ENCODE measurements at places on chromosomes 13 and 19.
A peak's percentile ranks its signal among the peaks of the same experiment; 100 is the strongest.

DNA sequence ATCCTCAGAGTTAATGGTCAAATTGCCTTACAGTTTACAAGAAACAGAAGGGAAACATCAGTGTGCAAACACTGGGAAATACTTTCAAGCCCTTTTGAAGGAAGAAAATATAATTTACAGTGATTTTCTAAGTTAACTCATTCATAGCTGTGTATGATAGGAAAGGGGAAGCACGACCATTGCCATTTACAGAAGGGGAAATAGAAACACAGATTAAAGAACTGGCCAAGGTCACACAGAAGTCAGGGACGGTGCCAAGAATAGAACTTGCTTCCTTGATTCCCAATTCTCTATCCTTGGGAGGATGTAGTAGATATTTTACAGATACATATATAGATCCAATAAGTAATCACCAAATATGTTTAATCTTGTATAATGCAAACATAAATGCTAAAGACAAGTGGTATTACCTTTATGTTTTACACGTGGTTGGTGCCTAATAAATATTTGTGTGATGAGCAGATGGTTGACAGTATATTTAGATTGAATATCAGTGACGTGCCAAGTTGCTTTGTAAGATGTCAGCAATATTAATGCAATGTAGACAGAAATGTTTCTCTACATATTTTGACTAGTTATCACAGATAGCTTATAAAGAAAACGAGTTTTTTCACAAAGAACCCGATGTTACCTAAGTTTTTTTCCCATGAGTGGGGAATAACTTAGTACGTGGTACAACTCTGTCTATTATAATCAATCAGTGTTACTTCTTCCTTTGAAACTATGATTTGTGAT is 73.1 kb downstream of the FLT1 start:
- DNase-seq = no peak
- peaks cover 2% of the 10 kb centered on the region for H3K27me3 ChIP-seq
- no peak overlapping the region for H3K4me3 ChIP-seq
- H3K36me3 ChIP-seq = no peaks in the 10 kb centered on the region
- no peaks in the 10 kb centered on the region for H3K4me1 ChIP-seq
- H3K27ac ChIP-seq = no peak overlapping the region

DNA sequence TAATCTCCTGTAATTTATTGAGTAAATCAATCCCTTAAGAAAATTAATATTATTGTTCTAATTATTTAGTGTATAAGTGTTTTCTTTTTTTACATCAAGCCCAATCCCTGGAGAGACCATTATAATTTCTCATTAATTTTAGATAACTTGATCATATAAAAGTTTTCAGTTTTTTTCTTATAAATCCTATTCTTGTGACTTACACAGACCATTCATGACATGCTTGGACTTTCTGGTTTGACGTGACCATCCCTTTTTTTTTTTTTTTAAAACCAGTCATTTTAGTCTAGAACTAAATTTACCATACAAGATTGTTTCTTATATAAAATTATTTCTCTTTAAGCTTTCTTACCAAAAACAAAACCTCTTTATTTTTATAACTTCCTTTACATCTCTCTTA is 5.4 kb upstream of the MTRF1 start:
- no peak for DNase-seq
- H3K27ac ChIP-seq = no peak overlapping the region
- no peaks in the 10 kb centered on the region for H3K36me3 ChIP-seq
- H3K4me1 ChIP-seq = no peaks in the 10 kb centered on the region
- H3K4me3 ChIP-seq = no peak overlapping the region
- H3K27me3 ChIP-seq = no peaks in the 10 kb centered on the region

GRCh38 chr19:19552798-19553197 is 14.7 kb downstream of the CILP2 start:
- no peaks in the 10 kb centered on the region for H3K4me1 ChIP-seq
- peaks cover 7% of the 10 kb centered on the region for H3K27me3 ChIP-seq
- no peaks in the 10 kb centered on the region for H3K36me3 ChIP-seq
- DNase-seq = no peak
- no peak overlapping the region for H3K4me3 ChIP-seq
- no peak overlapping the region for H3K27ac ChIP-seq

GRCh38 chr13:73168953-73169401 is 110.2 kb downstream of the KLF5 start:
- no peak overlapping the region for H3K4me3 ChIP-seq
- H3K36me3 ChIP-seq = no peaks in the 10 kb centered on the region
- H3K27me3 ChIP-seq = no peaks in the 10 kb centered on the region
- peaks cover 58% of the 10 kb centered on the region for H3K4me1 ChIP-seq

GRCh38 chr13:26762745-26763345 is 2.3 kb upstream of the GPR12 start:
- peak; percentile 4 for DNase-seq
- H3K27me3 ChIP-seq = peaks cover 63% of the 10 kb centered on the region
- no peaks in the 10 kb centered on the region for H3K36me3 ChIP-seq
- H3K27ac ChIP-seq = no peak overlapping the region

- H3K27me3 ChIP-seq = no peaks in the 10 kb centered on the region
- no peak overlapping the region for H3K27ac ChIP-seq
- no peak overlapping the region for H3K4me3 ChIP-seq
- no peak for DNase-seq
- H3K36me3 ChIP-seq = peaks cover 49% of the 10 kb centered on the region
These were observed 2.0 kb downstream of the SPACA6 start for GRCh38 chr19:51695088-51695487.

- DNase-seq = peak; percentile 21
- H3K36me3 ChIP-seq = peaks cover 79% of the 10 kb centered on the region
- H3K4me3 ChIP-seq = peak overlapping the region; percentile 79
- H3K4me1 ChIP-seq = peaks cover 40% of the 10 kb centered on the region
- H3K27ac ChIP-seq = peak overlapping the region; percentile 98
These were observed 4.7 kb downstream of the PTBP1 start for GRCh38 chr19:801861-802497.

GRCh38 chr19:42433503-42434260 is 6.5 kb upstream of the LIPE start:
- H3K27ac ChIP-seq = peak overlapping the region; percentile 82
- no peak overlapping the region for H3K4me3 ChIP-seq
- DNase-seq = peak; percentile 90
- H3K4me1 ChIP-seq = peaks cover 13% of the 10 kb centered on the region

DNA sequence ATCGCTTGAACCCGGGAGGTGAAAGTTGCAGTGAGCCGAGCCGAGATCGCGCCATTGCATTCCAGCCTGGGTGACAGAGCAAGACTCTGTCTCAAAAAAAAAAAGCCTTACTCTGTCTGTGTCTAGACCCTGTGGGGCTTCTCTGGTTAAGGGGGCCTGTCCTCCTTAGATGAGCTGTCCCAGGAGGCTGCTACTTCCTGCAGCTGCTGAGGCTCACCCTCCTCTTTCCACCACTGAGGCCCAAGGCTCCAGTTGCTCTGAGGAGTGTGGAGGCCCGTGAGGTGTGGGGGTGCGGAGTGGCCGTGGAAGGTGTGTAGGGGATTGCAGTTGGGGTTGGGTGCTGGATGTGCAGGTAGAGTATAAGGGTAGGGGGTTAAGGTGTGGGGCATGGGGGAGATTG is 22.1 kb upstream of the RASA3 start:
- H3K27ac ChIP-seq = no peak overlapping the region

- no peak overlapping the region for H3K4me3 ChIP-seq
- H3K4me1 ChIP-seq = no peaks in the 10 kb centered on the region
- no peaks in the 10 kb centered on the region for H3K27me3 ChIP-seq
- no peak overlapping the region for H3K27ac ChIP-seq
- DNase-seq = no peak
These were observed 48.7 kb downstream of the CCDC70 start for GRCh38 chr13:51910508-51910907.

GRCh38 chr13:24460256-24460655 is 52.3 kb downstream of the PARP4 start:
- no peak overlapping the region for H3K27ac ChIP-seq
- no peak for DNase-seq

DNA sequence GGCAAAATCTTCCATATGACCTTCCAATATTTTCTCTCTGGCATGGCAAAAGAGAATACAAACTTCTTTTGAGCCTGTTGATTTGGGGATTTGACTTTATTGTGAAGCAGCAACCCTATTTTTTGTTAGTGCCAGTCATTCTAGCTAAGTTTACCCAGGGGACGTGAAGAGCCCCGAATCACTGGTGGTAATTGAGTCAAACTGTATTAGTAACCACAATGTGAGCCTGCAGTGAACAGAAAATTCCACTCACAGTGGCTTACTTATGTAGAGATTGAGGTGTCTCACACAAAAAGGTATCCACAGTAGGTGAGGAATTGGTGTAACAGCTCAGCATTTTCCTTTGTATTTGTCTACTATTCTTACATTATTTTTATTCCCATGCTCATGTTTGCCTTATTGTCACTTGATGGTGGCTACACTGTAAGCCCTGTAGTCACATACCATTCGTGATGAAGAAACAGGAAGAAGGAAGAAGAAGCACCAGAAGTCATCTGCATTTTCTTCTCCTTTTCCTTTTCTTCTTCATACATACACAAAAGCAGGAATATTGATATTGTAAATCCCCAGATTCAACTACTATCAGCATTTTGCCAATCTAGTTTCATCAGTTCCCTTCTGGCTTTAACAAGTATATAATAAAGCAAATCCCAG is 33.3 kb upstream of the MYCBP2 start:
- H3K36me3 ChIP-seq = no peaks in the 10 kb centered on the region
- H3K4me1 ChIP-seq = no peaks in the 10 kb centered on the region
- H3K27me3 ChIP-seq = no peaks in the 10 kb centered on the region
- H3K27ac ChIP-seq = no peak overlapping the region
- no peak for DNase-seq

- H3K4me1 ChIP-seq = no peaks in the 10 kb centered on the region
- H3K4me3 ChIP-seq = no peak overlapping the region
- H3K27ac ChIP-seq = no peak overlapping the region
- no peaks in the 10 kb centered on the region for H3K27me3 ChIP-seq
- peaks cover 43% of the 10 kb centered on the region for H3K36me3 ChIP-seq
These were observed 62.5 kb downstream of the TUBGCP3 start for GRCh38 chr13:112525356-112525945.

DNA sequence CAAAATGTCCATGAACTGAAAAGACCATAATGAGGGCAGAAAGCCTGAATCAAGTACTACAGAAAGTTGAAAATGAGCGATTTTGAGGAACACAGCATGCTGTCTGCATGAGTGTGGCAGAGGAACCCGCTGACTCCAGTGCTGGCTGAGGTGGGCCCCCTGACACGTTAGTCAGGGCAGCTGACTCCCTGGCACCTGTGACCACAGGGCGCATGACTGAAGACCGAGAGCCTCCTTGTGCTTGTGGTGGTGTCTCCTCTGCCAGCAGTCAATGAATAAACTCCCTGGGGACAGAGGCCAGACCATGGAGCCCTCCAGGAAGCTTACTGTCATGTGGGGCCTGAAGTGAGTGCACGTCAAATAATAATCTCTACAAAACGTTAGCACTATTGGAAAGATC is 38.4 kb upstream of the VSTM2B start:
- no peaks in the 10 kb centered on the region for H3K27me3 ChIP-seq
- no peak overlapping the region for H3K4me3 ChIP-seq
- H3K36me3 ChIP-seq = no peaks in the 10 kb centered on the region
- no peak overlapping the region for H3K27ac ChIP-seq
- DNase-seq = no peak
- H3K4me1 ChIP-seq = no peaks in the 10 kb centered on the region

DNA sequence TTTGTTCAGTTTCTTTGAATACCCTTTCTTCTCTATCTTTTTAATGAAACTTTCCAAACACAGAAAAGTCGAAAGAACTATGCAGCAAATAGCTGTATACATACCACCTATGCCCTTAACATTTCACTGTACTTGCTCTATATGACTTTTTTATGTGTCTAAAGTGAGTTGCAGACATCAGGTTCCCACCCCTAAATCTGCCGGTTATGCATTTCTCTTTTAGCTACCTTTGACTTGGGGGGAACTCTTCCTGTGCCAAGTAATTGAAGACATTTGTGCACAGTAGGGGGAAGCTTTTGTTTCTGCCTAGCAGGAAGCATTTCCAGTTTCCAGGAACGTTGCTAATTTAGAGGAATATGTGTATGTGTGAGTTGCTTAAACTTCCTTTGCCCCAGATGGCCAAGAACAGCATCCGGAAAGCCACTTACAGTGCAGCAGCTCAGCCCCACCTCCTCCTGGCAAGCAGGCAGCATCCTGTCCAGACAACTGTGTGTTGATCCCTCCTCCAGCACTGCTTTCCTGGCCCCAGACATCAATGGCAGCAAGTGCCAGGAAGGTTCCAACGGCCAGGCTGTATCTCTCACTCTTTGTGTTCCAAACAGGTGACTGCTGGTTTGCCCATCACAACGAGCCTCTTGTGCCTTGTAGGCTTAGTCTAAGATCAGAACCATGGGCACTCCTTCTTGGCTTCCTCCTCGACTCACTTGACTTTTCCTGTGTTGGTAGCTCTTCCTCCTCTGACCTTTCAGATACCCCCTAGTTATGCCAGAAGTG is 14.7 kb upstream of the GRAMD1A start:
- H3K27ac ChIP-seq = no peak overlapping the region
- H3K36me3 ChIP-seq = no peaks in the 10 kb centered on the region
- H3K4me1 ChIP-seq = peaks cover 3% of the 10 kb centered on the region

- peaks cover 8% of the 10 kb centered on the region for H3K4me1 ChIP-seq
- DNase-seq = no peak
- peak overlapping the region; percentile 42 for H3K4me3 ChIP-seq
- H3K36me3 ChIP-seq = no peaks in the 10 kb centered on the region
- no peak overlapping the region for H3K27ac ChIP-seq
These were observed 3.3 kb downstream of the PCDH17 start for GRCh38 chr13:57634839-57635165.

DNA sequence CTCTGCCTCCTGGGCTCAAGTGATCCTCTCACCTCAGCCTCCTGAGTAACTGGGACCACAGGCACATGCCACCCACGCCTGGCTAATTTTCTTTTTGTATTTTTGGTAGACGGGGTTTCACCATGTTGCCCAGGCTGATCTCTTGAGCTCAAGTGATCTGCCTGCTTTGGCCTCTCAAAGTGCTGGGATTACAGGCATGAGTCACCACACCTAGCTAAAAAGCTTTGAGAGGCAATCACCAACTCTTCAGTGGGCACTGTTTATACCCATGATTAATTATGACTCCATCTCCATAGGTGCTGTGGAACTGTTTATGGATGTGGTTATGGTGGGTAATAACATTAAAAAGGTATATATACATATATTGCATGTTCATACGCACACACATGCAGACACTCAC is 7.5 kb upstream of the RBM26 start:
- no peak overlapping the region for H3K27ac ChIP-seq
- no peaks in the 10 kb centered on the region for H3K27me3 ChIP-seq
- H3K4me1 ChIP-seq = peaks cover 4% of the 10 kb centered on the region
- no peak overlapping the region for H3K4me3 ChIP-seq

DNA sequence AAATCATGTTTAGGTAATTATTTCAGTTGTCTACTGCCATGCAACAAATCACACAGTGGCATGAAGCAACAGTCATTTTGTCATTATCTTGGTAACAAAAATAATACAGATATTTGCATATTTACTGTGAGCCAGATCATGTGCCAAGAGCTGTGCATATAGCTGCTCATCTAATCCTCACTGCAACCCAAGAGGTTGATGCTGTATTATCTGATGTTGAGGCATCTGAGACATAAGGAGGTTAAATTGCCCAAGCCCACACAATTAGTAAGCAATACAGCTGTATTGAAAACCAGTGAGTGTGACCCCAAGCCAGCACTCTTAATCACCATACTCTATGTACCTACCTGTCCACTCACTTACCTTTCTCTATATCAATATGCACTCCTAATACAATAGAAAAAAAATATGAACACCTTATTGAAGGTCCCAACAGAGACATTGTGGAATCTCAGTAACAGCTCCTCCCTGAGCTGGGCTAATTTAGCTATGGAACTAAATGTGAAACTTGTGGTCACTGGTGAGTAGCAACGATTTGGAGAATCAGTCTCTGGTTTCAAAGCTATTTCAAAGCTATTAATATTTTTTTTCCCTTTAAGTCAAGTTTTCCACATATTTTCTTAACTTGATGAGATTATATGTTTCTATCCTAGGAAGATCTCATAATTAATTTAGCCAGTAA is 185.2 kb downstream of the KLF12 start:
- H3K27me3 ChIP-seq = no peaks in the 10 kb centered on the region
- no peak overlapping the region for H3K27ac ChIP-seq
- DNase-seq = no peak
- H3K36me3 ChIP-seq = no peaks in the 10 kb centered on the region
